KBM-7 (cell line): ENCODE measurements at places on chromosomes 2 and 18.

DNA sequence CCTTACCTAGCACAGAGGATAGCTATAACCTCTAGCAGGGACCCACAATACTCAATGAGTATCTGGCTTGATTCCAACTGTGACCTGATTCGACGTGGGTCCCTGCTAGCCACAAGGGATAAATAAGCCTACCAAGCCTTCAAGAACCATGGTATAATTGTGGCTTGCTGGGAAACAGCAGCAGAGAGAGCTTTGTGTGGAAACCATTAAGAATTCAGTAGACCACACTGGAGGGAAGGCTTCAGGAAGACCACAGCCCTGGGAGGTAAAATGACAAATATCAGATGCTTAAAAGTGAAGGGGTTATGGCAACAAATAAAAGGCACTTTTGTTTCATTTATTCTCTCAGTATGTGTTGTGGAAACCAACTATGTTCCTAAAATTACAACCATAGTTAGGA lies 82.6 kb upstream of the WIPF1 start:
- no peak for DNase-seq

DNA sequence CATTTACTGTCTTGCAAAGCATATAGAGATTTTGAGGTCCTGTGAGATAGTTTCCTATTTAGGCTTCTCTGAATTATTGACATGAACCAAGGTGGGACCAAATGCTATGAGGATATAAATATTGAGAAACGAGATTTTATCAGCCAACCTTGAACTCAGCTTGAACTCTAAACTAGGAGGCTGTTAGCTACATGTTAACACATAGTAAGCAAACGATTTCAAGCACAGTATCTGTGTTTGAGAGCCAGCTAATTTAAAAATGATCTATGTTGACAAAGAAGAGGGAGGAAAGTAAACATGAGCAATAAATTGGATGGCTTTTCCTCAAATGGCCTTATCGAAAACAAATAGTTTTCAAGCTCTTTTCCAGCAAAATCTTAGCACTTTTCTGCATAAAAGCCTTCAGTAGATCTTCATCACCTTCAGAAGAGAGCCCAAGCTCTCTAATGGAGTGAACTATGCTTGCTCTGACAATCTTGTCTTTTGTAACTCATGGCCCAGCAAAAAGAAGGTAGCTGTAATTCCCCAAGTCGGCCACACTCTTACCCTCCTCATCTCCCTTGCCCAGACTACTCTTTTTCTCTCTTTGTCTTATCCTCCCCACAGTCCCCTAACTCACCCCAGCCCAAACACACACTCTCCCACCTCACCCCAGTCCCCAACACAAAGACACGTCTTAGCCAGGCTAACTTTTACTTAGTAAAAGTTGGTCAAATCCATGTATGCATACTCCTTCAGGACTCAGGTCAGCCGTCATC lies 14.7 kb downstream of the CD28 start:
- DNase-seq, result no peak

DNA sequence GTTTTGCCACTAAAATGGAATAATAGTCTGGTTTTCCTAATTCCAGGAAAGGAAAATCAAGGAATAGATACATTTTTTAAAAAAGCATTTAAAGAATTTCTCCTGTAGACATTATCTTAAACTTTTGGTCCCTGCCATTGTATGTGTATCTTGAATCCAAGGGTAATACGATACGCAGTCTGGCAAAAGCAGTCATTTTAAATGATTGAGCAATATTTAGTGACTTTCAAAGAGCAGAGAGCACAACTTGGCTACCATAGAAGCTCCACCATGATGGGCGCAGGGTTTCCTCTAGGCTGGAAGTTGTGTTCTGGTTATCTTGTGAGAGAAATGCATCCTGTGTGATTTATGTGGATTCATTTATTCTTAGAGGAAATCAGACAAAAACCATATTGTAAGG lies 92.9 kb downstream of the NEDD4L start:
- DNase-seq, result no peak

DNA sequence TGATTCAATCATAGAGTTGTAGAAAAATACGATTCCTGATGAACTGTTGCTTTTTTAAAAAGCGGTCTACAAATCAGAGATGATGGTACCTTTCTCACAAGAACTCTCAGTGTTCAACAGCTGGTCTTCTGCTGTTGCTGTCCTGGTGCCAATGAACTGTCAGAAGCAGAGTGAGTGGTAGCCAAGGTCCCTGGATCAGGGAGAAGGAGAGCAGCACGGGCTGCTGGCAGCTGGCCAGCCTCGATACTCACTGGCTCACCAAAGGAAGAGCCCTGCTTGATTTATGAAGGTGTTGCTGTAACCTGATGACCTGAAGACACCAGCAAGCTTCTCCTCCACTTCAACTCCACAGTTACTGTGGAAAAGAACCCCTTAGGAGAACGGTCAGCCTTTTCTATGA lies 300.8 kb upstream of the SOX11 start:
- DNase-seq, result no peak
